Neural crest cell (in vitro differentiated cells): ENCODE measurements at places on chromosomes 1 and 21. TPM values are rescaled to one million over a fixed set of nuclear protein-coding genes. Genes with fewer than 3 reads are reported as not detected.

Gene SV2A
- 48.4 and 49.5 TPM in 2 replicates for total RNA-seq

Gene ATAD3C
- total RNA-seq = 0.23 and 0.41 TPM in 2 replicates

Gene ANGPTL3
- not detected in 2 replicates for total RNA-seq

Gene PARP1
- total RNA-seq = 313 and 329 TPM in 2 replicates

Gene MAD2L2
- 106 and 111 TPM in 2 replicates for total RNA-seq

Gene ATP1A4
- total RNA-seq = 0.20 and 0.35 TPM in 2 replicates

Gene NAV1
- 44.1 and 47.3 TPM in 2 replicates for total RNA-seq

Gene HTR6
- not detected in 2 replicates for total RNA-seq

DNA sequence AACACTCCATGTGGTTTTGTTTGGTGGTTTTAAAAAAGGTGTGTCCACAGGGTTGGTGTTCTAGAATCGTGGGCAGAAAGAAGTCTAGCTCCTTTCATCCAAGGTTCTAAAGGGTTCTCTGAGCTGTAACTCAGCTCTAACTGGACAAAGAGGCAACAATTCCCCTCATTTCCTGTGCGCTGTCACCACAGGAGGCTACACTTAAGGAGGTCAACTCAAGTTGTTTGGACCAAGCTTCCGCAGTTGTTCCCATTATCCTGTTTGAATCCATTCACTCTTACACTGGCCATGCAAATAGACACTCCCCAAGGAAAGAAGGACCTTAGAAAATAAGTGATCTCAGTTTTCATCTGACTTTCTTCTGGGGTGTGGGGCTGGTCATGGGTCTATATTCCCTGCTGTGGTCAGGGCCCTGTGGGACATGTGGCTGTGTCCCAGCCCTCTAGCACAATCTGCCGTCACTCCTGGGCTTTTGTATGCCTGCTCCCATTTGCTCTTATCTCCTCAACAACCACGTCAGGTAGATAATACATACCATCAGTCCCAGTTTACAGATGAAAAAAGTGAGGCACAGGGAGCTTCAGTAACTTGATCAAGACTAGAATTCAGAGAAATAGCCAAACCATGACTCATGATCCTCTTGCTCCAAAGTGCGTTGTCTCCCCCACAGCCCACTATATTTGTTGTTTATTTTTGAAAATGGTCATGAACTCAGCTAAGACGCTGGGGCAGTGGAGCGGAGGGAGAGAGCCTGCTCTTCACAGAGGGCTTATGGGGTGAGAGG is 103.6 kb downstream of the RHOU start:
- DNase-seq = no peak

DNA sequence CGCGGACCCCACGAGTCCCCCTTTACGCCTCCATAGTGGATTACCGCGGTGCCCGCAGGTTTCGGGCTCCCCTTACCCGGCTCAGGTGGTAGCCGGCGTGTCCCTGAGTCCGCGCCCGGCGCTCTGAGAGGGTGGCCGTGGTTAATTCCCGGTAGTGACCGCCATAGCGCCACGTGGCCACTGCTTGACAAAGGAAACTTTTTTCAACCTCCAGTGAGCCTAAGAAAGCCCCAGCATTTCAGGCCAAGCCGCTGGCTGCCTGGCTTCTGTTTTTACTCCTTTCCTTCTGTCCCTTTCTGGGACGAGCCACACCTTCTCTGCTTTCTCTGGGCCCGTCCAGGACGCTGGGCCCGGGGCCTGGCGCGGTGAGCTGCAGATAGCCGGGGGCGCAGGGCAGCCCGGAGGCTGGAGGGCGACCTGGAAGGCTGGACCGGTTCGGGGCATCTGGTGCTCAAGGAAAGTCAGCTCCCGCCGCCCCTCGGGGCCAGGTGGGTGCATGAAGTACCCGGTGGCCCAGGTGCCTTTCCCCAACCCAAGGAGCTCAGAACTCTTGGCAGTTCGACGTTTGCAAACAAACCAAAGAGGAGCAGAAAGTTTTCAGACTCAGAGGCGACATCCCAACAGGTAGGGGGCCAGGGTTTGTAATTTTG is 540 bp upstream of the C1orf198 start:
- DNase-seq = peak; percentile 59

DNA sequence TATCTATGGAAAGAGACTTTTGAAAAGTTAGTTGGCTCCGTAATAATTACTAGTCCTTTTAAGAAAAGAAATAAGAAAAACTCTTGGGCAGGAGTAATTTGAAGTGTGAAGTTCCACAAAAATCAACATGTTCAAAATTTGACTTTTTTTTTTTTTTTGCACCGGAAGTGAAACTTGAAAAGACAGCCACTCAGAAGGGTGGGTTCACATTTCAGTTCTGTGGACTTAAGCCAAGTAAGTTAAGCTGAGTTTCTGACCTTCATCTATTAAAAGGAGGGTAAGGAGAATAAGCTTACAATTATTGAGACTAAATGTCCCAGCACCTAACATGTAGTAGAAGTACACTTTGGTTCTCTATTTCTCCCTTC is 11.0 kb downstream of the RO60 start:
- DNase-seq = no peak

DNA sequence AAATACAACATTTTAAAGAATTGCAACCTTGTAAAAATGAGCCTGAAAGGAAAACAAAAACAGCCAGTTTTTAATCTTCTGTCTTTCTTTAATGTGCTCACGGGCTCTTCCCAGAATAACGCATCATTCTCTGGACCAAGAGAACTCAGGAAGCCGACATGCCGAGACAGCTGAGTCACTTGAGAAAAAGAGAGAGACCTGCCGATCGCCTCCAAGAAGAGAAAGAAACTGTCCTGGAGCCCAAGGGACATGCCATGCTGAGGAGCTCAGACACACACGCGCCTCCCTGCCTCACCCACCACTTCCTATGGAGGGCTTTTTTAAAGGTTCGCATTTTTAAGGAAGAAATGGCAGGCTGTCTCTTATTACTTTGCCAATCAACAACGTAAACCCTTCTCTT is 176.4 kb downstream of the ZNF281 start:
- DNase-seq = no peak

- DNase-seq = no peak
Measured at GRCh38 chr1:100152271-100152670, 19.3 kb downstream of the TRMT13 start.

- DNase-seq = no peak
Measured at GRCh38 chr21:45466330-45467220, 61.6 kb downstream of the COL18A1 start.

- no peak for DNase-seq
Measured at GRCh38 chr1:69648486-69648885, 80.8 kb downstream of the LRRC7 start.

DNA sequence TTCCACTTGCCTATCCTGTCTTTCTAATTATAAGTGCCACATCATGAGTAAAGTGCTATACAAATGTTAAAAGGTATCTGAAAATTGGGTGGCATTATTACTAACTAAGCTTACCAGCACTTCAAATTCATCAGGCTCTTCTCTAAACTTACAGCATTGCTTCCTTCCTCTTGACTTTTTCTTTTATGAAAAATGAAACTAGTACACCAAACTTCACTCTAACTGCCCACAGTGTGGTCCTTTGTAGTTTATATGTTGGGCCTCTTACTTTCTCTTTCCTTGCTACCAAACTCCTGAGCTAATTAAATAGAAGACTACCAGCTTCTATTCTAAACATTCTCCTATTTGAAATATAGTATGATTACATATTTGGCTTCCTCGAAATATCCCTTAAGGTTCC is 81.8 kb downstream of the NOTCH2 start:
- DNase-seq = no peak

DNA sequence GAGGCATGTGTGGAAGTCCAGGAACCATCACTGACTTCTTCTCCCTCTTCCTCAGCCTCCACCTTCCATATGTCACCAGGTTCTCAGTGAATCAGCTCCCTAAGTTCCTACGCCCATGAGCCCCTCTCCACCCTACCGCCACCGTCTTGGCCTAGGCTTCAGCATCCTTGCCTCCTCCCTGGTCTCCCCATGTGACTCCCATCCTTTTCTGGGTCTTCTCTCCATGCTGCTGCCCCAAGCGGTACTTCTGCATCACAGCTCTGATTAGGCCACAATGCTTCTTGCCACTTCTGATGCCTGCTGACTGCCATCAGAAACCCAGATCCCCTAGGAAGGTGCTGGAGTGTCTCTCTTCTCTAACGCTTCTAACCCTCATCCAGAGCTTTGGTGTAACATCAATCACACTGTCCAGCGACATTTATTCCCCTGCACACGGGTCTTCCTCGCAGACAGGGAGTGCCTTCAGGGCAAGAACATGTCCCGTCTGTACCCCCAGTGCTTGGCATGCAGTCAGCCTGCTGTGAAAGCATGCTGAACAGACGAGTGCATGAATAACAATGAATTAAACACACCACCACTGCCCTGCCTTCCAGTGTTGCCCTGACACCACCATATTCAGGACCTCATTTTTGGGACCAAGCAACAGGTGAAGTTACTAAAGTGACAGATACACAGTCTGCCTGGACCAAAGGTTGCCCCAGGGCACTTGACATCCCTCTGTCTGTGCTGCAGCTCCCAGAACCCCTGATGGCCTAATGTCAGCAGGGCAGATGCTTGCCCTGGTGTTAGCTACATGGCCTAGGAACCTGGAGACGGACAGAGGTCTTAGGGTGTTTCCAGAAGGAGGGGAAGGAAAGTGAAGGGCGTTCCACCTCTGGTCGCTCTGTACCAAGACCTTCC is 158.7 kb upstream of the EDN2 start:
- DNase-seq = no peak

- DNase-seq = no peak
Measured at GRCh38 chr1:101388904-101389546, 152.2 kb downstream of the S1PR1 start.

DNA sequence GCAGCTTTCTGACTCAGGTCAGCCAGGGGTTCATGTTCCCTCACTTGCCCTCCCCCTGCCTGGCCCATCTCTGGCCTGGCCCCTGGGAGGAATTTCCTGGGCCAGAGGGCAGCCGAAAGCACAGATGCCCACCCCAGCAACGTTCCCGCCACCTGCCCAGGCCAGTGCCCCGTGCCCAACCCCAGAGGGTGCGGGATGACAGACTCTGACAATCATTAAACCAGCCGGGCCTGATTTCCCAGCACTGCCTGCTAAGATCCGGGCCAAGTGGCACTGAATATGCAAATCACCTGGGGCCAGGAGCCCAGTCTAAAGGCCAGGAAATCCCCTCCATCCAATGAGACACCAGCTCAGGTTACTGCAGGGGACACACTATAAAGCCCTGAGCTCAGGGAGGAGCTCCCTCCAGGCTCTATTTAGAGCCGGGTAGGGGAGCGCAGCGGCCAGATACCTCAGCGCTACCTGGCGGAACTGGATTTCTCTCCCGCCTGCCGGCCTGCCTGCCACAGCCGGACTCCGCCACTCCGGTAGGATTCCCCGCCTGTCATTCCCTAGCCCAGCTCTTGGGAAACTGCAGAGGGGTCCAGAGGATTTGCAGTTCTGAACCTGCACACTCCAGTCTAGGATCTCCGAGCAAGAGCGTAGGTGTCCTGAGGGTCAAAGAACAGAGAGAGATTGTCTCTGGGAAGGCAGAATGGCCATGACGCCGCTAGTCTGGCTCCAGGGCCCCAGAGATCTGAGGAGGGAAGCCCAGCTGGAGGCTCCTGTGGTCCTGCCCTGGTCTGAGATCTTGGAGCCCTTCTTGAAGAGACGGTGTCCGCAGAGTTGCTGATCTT is at the start of gene ELF3:
TSS of gene ELF3 (plus strand) at position 408 of the 836 bp plus-strand sequence. CDS start 550 bp downstream, outside the sequence.
- no peak for DNase-seq

GRCh38 chr21:17650292-17650691 is 37.6 kb upstream of the BTG3 start:
- no peak for DNase-seq

DNA sequence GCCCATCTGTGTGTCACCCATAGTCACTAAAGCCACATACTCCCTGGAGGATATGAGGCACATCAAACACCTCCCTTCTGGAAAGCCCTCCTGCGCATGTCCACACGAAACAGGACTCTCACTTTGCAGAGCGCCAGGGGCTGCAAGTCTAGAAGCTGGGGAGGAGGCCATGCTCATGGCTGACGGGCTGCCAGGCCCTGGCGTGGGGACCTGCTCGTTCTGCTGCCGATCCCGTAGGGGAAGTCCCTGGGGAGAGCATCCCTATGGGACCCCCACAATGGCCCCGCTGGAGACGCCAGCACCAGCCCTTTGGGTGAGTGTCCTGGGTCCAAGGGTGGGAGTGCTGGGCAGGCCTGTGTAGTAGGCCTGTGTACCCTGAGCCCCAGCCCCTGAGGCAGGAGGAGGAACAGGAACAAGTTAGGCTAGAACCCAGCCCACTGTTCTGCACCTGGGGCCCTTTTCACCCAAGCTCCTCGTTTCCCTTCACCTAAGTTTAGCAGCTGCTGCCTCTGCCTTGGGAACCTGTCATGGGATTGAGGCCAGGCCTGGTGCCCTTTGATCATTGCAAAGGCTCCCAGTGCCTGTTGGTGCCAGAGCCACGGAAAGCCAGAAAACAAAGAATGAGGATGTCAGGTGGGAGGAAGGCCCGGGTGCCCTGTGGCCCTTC is 9.9 kb downstream of the FAM3B start:
- DNase-seq = no peak

DNA sequence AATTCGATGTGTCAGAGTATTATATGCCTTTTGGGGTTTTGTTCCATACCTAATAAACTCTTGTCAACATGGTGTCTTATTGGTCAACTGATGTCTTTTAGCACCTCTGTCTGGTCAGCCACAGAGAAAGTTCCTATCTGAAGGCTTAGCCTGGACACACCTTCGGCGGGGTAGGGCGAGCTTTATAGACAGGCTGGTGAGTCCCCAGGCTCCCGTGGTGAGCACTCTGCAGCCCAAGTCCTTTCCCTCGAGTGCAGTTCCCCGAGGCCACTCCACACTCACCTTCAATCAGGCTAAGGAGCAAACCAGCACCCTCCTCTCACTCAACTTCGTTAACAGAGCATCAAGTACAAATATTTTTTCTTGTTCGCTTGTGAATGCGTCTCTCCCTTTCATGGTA is 133.9 kb downstream of the ATG4C start:
- no peak for DNase-seq

DNA sequence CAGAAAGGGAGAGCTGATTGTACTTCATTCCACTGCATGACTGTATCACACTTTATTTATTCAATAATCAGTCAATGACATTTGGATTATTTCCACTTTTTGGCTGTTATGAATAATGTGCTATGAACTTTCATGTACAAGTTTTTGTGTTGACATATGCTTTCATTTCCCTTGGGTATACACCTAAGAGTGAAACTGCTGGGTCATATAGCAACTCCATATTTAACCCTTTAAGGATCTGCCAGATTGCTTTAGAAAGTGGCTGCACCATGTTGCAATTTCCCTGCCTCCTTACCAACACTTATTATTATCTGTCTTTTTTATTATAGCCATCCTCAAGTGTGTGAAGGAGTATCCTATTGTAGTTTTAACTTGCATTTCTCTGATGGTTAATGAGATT is 108.8 kb upstream of the KCNK1 start:
- DNase-seq = no peak

- no peak for DNase-seq
Measured at GRCh38 chr1:96559707-96560596, 161.6 kb upstream of the PTBP2 start.

DNA sequence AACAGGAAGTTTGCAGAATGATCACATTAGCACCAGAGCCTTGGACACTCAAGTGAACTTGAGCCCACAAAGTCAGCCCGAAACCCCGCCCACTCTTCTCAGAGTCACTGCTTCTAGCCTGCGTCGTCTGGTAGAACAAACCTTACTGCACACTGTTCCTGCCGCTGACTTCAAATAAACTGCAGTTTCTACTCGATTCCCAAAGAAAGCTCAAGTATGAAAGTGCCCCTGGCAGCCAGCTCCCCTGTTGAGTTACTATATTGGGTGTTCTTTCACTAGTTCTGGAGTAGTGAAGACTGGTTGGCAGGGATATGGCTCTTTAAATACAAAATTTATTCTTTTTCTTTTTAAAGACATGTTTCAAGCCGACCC is 164.7 kb downstream of the GALNT2 start:
- DNase-seq = no peak
